ENCODE measurements at places on chromosomes 5 and 9. TPM values are rescaled to one million over a fixed set of nuclear protein-coding genes. Genes with fewer than 3 reads are reported as not detected.

SLC46A2 gene
- polyA plus RNA-seq = not detected

SLC4A9 gene
- 0.11 TPM for polyA plus RNA-seq

PCDHB11 gene
- 1.1 TPM for polyA plus RNA-seq

ALDOB gene
- not detected for polyA plus RNA-seq

EFCAB9 gene
- not detected for polyA plus RNA-seq
